Suprapubic skin (tissue), 4 donors: ENCODE measurements at places on chromosomes 7 and 10.

DNA sequence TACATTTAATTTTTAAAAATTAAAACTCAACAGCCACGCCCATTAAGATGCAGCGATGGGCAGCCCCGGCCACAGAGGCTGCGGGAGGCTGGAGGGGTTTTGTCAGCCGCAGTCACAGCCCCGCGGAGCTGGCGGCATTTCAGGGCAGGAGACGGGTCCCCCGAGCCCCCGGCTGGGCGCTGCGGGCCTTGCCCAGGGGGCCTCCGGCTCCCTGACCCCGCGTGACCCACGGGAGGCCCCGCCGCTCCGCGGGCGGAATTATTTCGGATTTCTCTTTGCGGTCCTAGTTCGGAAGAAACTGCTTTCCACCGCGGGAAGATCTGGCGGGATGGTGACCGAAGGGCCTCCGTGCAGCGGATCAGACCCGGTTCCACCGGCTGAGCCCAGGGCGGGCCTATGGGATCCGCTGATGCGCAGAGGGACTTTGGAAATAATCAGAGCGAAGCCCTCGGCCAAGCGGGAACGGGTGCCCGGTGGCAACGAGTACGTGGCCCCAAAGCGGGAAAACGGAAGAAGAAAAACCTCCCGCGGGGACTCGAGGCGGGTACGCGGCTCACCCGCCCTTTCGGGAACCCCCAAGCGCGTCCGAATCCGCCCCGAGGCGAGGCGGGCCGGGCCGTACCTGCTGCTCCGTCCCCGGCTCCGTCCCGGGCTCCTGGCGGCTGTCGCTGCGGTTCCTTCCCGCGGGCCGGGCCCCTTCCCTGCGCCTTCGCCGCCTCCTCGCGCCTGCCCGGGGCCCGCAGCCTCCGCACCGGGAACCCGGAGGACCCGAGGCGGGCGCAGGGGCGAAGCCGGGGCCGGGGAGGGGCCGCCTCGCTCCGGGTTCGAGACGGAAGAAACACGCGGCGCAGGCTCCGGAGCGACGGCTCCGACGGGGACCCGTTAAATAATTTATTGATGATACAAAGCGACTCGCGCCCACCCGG, 1.7 kb downstream of the NKX6-2 start:
- peaks cover 38% of the 10 kb centered on the region for H3K4me1 ChIP-seq
- peaks cover 36% of the 10 kb centered on the region for H3K36me3 ChIP-seq
- DNase-seq, result no peak

GRCh38 chr10:8628351-8628750, 573.9 kb downstream of the GATA3 start:
- DNase-seq, result peak; percentile 64
- H3K4me3 ChIP-seq, result no peak overlapping the region
- no peaks in the 10 kb centered on the region for H3K36me3 ChIP-seq

DNA sequence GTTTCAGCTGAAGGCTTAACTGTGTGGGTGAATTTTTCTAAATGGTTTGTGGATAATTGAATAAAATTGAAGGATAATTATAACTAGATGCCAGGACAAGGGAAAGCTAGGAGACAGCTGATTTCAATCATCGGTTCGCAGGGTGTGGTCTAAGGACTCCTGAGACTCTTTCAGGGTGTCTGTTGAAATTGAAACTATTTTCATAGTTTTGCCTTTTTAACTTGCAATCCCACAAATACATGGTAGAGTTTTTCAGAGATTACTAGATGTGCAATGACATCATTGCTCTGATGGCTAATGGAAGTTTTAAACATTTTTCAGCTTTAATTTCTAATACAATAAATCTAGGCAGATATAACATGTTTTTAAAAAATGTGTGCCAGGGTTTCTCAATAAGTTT, 18.5 kb downstream of the TRUB1 start:
- DNase-seq, result no peak
- no peak overlapping the region for H3K27ac ChIP-seq
- no peaks in the 10 kb centered on the region for H3K27me3 ChIP-seq
- H3K4me3 ChIP-seq, result no peak overlapping the region

DNA sequence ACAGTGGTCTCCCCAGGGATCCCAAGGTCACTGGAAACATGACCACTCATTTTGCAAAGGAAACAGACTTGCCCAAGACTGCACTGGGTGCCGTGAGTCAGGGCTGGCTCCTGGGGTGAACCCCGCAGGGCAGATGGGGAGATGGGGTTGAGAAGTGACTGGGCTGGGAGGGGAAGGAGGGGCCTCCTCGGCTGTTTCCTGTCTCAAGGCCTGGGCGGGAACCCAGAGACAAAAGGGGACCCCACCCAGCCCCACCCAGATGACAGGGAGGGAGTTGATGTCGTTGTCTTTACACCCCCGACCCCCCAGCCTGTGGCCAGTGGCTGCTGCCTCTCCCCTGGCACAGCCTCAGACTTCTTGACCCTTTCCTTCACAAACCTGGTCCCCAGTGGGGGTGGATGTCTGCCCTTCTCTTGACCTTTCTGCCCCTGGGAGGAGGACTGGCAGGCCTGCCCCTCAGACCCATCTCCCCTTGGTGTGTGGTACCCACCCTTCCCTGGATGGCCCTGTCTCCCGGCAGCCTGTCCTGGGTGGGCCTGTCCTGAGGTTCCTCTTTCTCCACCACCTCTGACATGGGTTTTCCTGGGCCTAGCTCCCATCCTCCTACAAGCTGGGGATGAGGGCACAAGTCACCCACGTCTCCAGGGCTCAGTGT, 1.4 kb downstream of the MYO1G start:
- no peaks in the 10 kb centered on the region for H3K27me3 ChIP-seq
- peaks cover 35% of the 10 kb centered on the region for H3K4me1 ChIP-seq
- peaks cover 9% of the 10 kb centered on the region for H3K36me3 ChIP-seq
- peak overlapping the region; percentile 22 for H3K4me3 ChIP-seq
- H3K27ac ChIP-seq, result peak overlapping the region; percentile 9

GRCh38 chr10:123045961-123046731, 37.3 kb downstream of the ACADSB start:
- no peak overlapping the region for H3K4me3 ChIP-seq
- no peaks in the 10 kb centered on the region for H3K4me1 ChIP-seq
- H3K27ac ChIP-seq, result no peak overlapping the region

GRCh38 chr7:156780724-156781455, 112.1 kb downstream of the LMBR1 start:
- no peak overlapping the region for H3K4me3 ChIP-seq
- DNase-seq, result no peak
- H3K4me1 ChIP-seq, result no peaks in the 10 kb centered on the region

DNA sequence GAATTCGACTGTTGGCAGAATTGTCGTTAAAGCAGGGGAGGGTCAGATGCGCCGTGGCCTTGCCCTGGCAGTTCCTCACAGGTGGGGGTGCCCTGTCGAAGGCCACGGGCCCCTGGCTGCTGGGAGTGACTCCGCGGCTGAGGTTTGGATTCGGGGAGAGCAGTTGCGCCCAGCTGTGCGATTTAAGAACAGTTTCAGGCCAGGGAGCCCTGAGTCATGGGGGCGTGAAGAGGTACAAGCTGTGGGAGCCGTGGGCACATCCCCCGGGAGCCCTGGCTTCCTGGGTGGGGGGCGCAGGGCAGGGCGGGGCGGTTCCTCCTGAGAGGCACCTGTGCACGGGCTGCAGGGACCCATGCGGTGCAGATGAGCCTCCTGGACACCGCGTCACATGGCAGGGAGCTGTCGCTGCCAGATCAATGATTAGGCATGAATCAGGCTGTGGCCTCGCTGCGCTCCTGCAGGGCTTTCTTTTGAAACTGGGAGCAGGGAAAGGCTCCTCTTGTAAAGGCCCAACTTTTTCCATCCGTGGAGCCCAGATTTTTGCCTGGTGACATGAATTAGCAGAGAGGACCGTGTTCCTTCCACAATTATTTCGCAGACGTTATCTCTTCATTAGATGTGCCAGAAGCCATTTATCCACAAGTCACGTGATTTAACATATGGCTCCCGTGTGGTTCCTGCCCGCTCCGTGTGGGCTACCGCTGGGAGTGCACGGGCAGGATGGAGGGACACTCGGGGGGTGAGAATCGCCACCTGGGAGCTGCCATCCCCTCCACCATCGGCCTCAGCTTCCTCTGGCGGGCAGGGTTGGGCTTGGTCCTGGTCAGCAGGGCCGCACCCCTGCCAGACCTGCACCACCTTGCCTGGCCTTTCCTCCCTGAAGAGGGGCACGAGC, 918 bp downstream of the PWWP2B start:
- H3K4me3 ChIP-seq, result peak overlapping the region; percentile 86
- no peaks in the 10 kb centered on the region for H3K36me3 ChIP-seq
- peaks cover 67% of the 10 kb centered on the region for H3K4me1 ChIP-seq
- no peak for DNase-seq
- no peaks in the 10 kb centered on the region for H3K27me3 ChIP-seq

DNA sequence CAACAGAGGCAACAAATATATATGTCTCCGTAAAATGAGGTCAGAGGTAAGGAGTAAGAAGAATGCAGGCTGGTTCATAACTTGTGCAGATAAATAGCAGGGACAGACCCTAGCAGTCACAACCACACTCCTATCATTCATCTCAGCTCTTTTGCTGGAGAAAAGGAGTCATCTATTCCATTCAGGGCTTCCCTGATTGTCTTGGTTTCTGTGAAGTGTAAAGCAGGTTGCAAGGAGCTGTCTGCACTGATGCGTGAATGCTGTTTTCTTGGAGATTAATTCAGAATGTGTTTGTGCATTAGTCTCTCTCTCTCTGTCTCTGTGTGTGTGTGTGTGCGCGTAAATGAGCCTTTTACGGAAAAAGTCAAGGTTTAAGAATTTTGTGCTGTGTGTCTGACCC, 643.3 kb upstream of the SORCS1 start:
- no peaks in the 10 kb centered on the region for H3K36me3 ChIP-seq
- no peak overlapping the region for H3K4me3 ChIP-seq
- no peaks in the 10 kb centered on the region for H3K27me3 ChIP-seq
- H3K27ac ChIP-seq, result no peak overlapping the region
- DNase-seq, result no peak

- no peak overlapping the region for H3K27ac ChIP-seq
- no peak for DNase-seq
- no peaks in the 10 kb centered on the region for H3K27me3 ChIP-seq
These were observed 6.2 kb upstream of the RADIL start for GRCh38 chr7:4889682-4890081.

DNA sequence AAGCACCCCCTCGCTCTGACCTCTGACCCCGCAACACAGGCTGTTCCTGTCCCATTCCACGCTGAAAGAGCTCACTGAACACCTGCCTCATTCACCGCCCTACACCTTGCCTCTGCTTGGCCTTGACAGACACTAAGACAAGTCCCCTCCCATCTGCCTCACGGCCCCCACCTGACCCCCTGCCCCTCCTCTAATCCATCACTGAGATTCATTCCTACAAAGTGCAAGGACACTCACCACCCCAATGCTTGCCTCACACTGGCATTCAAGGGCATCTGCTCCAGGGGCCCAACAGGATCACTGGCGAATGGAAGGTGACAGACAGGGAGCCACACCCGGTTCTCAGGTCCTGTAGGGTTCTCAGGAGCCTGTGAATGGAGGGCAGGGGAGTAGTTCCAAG, 68.1 kb upstream of the NANOS1 start:
- DNase-seq, result peak; percentile 45
- H3K4me3 ChIP-seq, result no peak overlapping the region
- no peak overlapping the region for H3K27ac ChIP-seq

DNA sequence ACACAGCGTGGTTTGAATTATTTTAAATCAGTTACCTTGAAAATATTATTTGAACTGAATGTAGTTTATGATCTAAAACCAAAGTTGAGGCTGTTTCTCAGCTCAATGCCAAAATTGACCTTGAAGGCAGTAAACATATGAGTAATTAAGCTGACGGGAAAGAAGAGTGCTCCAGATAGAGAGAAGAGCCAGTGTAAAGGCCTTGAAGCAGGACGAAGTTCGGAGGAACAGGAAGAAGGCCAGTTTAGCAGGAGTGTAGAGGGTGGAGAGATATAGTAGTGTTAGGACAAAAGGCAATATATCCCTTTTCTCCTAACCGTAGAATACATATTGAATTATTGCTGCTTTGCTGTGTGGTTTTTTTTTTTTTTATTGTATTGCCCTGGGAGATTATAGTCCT, 63.2 kb downstream of the CYP51A1 start:
- peaks cover 69% of the 10 kb centered on the region for H3K36me3 ChIP-seq
- H3K27ac ChIP-seq, result no peak overlapping the region
- DNase-seq, result no peak
- H3K4me1 ChIP-seq, result no peaks in the 10 kb centered on the region

- H3K36me3 ChIP-seq, result no peaks in the 10 kb centered on the region
- DNase-seq, result peak; percentile 74
- peak overlapping the region; percentile 84 for H3K4me3 ChIP-seq
- H3K27me3 ChIP-seq, result no peaks in the 10 kb centered on the region
- peaks cover 62% of the 10 kb centered on the region for H3K4me1 ChIP-seq
These were observed 524 bp upstream of the PRXL2A start for GRCh38 chr10:80407812-80408241.
